ENCODE measurements at places on chromosomes 3 and 15. TPM values are rescaled to one million over a fixed set of nuclear protein-coding genes. Genes with fewer than 3 reads are reported as not detected.

GRCh38 chr3:45311953-45312801 is 76.2 kb upstream of the LARS2 start:
- no peak for DNase-seq
- H3K36me3 ChIP-seq: no peaks in the 10 kb centered on the region
- no peaks in the 10 kb centered on the region for H3K4me1 ChIP-seq
- no peak overlapping the region for H3K27ac ChIP-seq
- H3K4me3 ChIP-seq: no peak overlapping the region

DNA sequence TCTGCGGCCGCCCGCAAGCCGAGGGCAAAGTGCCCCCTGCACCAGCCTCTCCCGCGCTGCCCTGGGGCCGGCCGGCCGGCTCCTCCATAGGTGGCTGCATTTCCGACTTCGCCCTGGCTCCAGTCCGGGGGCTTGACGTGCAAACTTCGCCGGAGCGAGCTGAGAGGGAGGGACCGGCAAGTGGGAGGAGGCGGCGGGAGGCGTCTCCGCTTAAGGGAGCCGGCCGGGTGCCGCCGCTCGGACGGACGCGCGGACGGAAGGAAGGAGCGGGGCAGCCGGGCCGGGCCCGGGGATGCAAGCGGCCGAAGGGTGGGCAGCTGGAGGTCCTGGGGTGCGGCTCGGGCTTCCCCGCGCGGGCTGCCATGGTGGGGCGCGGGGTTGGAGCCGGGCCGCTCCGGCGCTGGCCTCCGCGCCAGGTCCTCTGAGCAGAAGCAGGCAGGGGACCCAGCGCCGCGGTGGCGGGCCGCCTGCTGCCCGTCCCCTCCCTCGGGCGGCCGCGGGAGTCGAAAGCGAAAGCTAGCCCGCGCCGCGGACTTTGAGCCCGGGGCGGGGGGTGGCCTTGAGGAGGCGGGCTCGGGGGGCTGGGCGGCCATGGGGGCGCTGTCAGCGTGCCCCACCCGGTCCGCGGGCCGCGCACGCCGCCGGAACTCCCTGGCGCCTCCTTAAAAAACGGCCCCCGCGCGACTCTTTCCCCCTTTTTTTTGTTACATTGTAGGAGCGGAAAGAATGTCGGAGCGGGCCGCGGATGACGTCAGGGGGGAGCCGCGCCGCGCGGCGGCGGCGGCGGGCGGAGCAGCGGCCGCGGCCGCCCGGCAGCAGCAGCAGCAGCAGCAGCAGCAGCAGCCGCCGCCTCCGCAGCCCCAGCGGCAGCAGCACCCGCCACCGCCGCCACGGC is at the start of gene SCAANT1:
SCAANT1 (minus strand) TSS at position 511 of the 895 bp plus-strand sequence.
- H3K36me3 ChIP-seq: peaks cover 4% of the 10 kb centered on the region
- peak within 1 kb of the TSS; percentile 83 for H3K27ac ChIP-seq
- peaks cover 24% of the 10 kb centered on the region for H3K4me1 ChIP-seq
- peak; percentile 63 for DNase-seq

Gene ZBTB47
- 0.47 TPM for total RNA-seq

Gene U2SURP
- 164 TPM for total RNA-seq

Gene ERC2
- total RNA-seq: not detected

Gene GRAMD2A
- not detected for total RNA-seq

Gene PARP14
- total RNA-seq: 31.6 TPM

Data from CD4-positive, alpha-beta T cell (primary cell).